ENCODE measurements at places on chromosomes 1 and 21.

- no peak for DNase-seq
These were observed 47.6 kb downstream of the FCRL3 start for GRCh38 chr1:157652859-157653493.

DNA sequence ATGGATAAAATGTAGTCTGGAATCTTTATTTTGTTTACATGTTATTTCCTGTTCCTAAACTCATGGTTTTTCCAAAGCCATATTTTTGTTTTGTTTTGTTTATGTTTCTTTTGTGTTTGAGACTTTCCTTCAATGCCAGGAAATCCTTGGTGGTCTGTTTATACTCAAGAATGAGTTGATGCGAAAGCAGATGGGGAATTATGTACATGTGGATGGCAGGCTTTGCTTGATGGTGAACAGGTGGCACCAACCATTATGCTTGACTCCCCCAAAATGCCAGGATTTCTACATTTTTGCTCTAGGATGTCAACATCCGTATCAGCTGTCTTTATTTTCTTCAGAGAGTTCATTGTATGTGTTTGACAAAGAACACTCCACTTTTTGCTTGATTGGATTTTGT lies 448.5 kb downstream of the PRDM2 start:
- no peak for DNase-seq

DNA sequence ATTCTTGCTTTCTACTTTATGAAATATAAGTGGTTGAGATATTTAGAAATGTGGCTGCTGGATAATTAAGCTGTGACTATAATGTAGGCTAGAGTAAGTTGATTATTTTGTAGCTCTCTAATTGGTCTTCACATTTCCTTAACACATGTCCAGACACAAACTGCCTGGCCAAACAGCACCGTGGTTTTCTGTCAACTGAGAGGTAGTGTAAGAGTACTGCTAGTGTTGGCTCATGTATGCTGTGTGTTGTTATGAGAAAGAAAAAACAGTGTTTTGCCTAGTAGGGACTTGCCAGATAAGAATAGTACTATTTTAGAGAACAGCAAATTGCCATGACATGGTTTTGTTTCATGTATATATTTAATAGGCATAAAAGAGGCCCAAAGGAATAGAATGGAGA lies 37.1 kb downstream of the TMED5 start:
- DNase-seq, result no peak

- DNase-seq, result no peak
These were observed 475.0 kb upstream of the B3GALT2 start for GRCh38 chr1:193661385-193661784.

- DNase-seq, result no peak
These were observed 48.8 kb downstream of the PIK3CD start for GRCh38 chr1:9700340-9700739.

GRCh38 chr1:42977653-42978052 lies 19.0 kb upstream of the SLC2A1 start:
- DNase-seq, result no peak

- DNase-seq, result no peak
These were observed 37.1 kb downstream of the CCN1 start for GRCh38 chr1:85617633-85618100.

DNA sequence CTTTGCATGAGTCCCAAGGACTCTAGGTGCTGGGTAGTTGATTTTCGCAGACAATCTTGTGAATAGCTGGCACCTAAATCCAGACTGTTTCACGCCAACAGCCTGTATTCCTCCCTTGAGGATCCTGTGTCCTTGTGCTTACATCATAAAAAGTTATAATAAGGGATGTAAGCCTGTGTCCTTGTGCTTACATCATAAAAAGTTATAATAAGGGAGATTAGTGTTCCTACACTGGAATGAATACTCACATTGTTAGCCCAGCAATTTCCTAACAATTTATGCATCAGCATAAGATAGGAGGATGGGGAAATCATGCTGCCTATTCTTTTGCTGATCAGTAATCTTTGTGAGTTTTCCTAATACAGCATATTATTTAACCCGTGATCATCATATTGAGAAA lies 4.0 kb upstream of the HSD3B2 start:
- no peak for DNase-seq

Measured in stimulated activated naive CD4-positive, alpha-beta T cell treated with Interleukin-2 at 50 U/mL for 16 hours (primary cell).